Kidney epithelial cell (primary cell): ENCODE measurements at places on chromosomes 4 and X. TPM values are rescaled to one million over a fixed set of nuclear protein-coding genes. Genes with fewer than 3 reads are reported as not detected.
A peak's percentile ranks its signal among the peaks of the same experiment; 100 is the strongest.

- DNase-seq = no peak
Measured at GRCh38 chr4:139300431-139301112, 733 bp upstream of the NAA15 start.

- DNase-seq = no peak
Measured at GRCh38 chr4:70908993-70909556, 6.9 kb downstream of the MOB1B start.

DNA sequence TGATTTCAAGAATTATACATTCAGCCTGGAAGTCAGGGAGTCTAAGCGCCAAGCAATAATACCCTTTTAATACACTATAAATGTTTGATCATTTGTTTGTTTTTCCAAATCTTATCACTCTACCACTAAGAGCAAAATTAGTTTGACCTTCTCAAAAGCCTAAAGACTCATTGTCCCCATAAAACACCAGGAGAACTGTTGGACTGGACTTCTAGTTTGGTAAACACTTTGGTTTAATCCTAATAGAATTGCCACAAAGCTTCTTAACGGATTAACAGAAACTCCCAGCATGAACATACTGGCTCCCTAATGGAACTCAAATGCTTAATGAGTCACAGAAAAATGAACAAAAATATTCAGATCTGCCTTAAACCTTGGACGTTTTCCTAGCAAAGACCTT, 34.9 kb downstream of the SYTL5 start:
- no peak for DNase-seq

GRCh38 chrX:35439692-35440091, 358.4 kb upstream of the MAGEB16 start:
- DNase-seq = peak; percentile 14

- DNase-seq = no peak
Measured at GRCh38 chrX:45537936-45538335, 337.3 kb upstream of the DIPK2B start.

- no peak for DNase-seq
Measured at GRCh38 chrX:108123591-108124366, 32.2 kb downstream of the ATG4A start.

The USP17L19 gene
- not detected in 2 replicates for total RNA-seq

The HEPH gene
- 8.1 TPM in 2 replicates for total RNA-seq

The CLDN34 gene
- total RNA-seq = not detected in 2 replicates

The WDR17 gene
- total RNA-seq = 2.9 and 3.7 TPM in 2 replicates
